ENCODE measurements at places on chromosomes 11 and 22.
A peak's percentile ranks its signal among the peaks of the same experiment; 100 is the strongest.

DNA sequence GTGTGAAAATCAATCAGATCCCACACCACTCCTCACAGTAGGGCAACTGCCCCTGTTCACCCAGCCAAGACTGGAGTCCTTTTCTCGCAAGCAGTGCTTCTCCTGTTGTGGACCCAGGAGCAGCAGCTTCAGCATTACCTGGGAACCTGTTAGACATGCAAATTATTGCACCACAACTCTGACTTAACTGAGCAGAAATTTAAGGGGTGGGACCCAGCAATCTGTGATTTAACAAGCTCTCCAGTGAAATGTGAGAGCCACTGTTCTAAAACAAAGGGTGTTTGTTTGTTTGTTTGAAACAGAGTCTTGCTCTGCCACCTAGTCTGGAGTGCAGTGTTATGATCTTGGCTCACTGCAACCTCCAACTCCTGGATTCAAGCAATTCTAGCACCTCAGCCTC is 591.4 kb downstream of the SOX6 start:
- no peak for DNase-seq

GRCh38 chr11:73306069-73306841 is 1.8 kb upstream of the ARHGEF17 start:
- DNase-seq = no peak

- DNase-seq = no peak
Observed at GRCh38 chr22:40512426-40513136, 123.9 kb downstream of the MRTFA start.

DNA sequence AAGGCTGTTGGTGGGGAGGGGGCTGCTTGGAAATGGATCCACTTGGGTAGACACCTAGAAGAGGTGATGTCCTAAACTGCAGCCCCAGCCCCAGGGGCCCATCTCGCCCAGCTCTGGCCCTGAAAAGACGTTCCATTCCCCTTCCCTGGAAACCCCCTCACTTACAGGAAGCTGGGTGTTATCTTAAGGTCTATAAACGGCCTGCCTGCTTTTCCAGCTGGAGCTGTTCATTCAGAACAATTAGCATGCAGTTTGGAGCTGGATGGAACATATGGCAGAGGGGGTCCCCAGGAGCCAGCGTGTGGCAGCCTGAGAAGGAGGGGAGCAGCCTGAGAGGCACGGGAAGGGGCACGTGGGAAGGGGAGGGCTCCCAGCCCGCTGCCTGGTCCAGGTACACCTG is 139.6 kb downstream of the PKNOX2 start:
- DNase-seq = no peak

DNA sequence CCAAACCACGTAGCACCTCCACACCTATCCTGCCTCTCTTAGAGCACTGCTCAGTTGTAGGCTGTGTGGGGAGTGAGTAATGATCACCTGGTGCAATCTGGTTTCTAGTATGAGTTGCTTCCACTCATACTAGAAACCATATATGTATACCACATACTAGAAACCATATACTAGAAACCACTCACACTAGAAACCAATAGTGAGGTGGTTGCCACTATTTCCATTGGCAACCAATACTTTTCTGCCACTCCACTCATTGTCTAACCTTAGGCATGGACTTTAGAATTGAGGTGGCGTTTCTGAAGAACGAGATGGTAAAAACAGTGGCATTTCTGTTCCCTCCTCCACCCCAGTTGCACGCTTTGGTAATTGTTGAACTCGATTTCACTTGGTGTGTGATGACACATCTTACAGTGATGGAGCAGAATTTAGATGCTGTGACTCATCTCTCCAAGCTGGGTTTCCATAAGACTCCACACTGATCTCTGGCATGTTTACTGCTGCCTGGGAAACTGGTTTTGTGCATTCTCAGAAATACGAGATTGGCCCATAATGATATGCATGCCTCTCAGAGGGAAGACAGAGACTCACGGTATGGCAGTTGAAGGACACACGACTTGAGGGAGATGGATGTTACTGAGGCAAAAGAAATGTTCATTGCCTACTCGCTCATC is 82.9 kb downstream of the KIRREL3 start:
- DNase-seq = no peak

GRCh38 chr11:39145346-39145745 is 2314.1 kb downstream of the LRRC4C start:
- DNase-seq = no peak

GRCh38 chr11:25927411-25927953 is 404.4 kb upstream of the ANO3 start:
- no peak for DNase-seq

DNA sequence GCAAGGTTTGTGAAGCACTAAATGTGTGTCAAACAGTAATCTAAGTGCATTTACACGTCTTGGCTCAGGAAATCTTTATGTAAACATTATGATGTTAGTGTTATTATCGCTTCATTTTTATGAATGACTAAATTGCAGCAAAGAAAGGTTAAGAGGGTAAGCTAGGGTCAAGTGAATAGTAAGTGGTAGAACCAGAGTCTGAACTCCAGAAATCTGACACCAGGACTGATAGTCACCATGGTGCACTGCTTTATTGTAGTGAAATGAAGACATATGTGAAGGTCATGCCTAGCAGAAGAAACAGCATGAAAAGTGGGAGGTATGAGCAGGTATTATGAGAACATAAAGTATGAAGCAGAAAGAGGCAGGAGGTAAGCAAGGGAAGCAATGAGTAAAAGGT is 368.7 kb upstream of the TENM4 start:
- DNase-seq = no peak

DNA sequence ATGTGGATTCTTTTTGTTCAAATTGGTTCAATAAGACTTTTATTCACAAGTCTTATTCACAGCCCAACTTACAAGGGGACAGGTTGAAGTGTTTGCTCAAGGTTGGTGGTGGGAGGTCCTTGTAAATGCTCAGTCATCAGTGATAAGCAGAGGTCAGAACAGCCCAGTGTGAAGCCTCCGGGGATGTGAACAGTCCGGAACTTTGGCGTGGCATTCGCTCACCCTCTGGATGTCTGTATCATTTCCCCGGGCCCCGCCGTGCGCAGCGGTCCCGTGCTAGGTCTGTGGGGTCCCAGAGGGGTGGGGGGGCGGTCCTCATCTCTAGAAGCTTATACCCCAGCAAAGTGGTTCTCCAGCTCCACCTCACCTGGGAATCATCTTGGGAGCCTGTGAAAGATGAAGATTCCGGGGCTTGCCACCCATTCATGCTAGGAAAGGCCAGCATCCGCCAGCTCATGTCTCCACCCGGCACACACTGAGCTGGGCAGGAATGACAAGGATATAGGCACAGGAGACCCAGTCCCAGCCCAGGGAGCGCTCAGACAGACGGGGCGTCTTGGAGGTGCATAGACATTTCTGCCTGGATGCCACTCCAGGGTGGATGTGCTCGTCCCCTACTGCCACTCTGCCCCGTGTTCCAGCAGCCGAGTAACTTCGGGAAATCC is 327.5 kb downstream of the TBC1D22A start:
- no peak for DNase-seq

DNA sequence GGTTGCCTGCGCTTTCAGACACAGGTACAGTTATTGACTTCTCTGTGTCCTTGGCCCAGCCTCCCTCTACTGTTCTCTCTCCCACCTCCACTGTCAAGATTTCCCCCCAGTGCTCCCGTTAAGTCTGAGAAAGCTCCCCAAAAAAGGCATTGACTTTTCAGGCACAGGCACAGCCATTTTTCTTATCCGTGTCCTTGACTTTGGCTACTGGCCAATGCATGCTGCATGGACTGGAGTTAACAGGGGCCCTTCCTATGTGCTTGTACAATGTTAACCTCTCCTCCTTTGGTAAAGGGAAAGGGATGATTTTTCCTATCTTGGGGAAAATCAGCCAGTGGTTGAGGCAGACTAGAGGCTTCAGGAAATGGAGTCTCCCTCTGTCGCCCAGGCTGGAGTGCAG is 4.3 kb downstream of the APOL5 start:
- no peak for DNase-seq

DNA sequence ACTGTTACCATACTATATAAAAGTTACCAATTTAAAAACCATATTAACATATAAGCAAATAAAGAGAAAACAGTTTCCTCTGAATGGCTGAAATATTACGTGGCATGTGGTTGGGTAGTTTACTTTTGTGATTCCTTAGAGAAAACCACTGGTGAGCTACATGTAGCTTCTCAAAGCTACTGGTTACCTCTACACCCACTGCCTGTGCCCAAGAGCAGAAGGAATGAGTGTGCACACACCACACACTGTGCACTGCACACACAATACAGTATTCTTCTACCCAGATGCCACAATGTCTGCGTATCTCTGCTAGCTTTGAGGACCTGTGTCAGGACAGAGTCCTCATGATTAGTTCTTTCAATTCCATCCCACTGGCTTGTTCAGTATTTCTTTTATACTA is 25.5 kb upstream of the YPEL1 start:
- DNase-seq = no peak

DNA sequence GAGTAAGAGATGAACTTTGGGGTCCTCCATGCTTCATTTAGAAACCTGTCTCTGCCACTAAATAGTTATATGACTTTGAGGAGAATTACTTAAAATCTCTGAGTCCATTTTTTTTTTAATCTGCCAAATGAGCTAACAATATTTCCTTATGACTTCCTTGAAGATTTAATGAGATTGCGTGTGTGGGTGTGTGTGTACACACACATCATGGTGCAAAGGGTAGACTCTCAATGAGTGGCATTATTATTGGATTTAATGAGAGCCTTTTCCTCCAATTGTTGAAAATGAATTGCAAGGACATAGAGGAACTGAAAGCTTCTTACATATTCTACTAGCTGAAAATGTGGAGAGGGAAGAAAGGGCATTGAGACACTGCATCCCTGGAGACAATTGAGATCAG is 573.5 kb upstream of the LUZP2 start:
- DNase-seq = no peak

- DNase-seq = no peak
Observed at GRCh38 chr11:130308059-130308458, 6.7 kb downstream of the ZBTB44 start.

DNA sequence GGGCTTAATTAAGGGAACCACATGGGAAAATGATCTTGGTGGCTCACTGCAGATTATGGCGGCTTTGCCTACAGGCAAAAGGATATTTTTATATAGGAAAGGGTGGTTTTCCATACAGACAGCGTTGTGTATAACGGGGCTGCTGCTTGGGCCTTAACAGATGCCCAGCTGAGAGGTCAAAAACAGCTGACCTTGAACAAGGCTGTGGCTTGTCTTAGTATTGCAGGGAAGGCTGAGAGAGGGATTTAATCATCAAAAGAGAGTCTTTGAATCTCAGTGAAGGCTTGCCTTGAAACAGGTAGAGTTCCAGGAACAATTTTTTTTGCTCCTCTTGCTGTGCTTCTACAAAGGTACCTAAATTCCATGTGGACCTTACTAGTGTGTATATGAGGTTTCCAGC is 301.6 kb upstream of the C11orf87 start:
- no peak for DNase-seq

DNA sequence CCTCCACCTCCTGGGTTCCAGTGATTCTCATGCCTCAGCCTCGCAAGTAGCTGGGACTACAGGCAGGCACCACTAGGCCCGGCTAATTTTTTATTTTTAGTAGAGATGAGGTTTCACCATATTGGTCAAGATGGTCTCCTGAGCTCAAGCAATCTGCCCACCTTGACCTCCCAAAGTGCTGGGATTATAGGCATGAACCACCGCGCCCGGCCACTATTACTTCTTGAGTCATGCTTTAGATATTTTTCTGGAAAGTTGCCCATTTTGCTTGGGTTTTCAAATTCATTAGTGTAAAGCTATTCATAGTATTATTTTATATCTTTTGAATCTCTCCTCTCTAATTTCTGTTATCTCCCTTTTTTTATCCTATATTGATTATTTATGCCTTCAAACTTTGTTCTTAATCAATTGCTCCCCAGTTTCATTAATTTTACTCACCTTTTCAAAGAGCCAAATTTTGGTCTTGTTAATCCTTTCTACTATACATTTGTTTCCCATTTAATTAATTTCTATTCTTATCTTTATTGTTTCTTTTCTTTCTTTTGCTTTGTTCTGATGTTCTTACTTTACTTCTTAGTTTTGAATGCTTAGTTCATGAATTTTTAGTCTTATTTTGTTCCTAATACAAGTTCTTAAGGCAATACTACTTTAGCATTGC is 10.3 kb upstream of the RAC2 start:
- DNase-seq = no peak

- peak; percentile 48 for DNase-seq
Observed at GRCh38 chr22:25404928-25405816, 159.3 kb upstream of the GRK3 start.

DNA sequence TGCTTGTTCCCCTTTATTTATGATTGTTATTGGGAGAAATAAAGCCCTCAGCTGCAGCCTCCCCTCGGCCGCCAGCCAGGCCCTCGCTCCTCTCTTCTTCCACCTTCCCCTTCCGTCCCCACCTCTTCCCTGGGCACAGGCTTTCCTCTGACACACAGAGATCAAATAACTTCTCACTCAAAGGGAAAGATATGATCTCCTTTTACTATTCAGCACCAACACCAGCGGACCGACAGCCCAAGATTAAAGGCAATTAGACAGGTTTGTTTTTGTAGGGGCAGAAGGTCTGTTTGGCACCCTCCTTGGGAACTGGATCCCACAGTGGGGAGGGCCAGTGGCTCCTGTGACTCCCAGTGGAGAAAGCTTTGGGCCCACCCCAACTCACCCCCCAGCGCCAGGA is 23.0 kb downstream of the NECTIN1 start:
- DNase-seq = no peak

GRCh38 chr11:82823647-82824619 is 76.3 kb downstream of the PRCP start:
- DNase-seq = no peak

- DNase-seq = no peak
Observed at GRCh38 chr11:128135451-128135850, 451.9 kb downstream of the ETS1 start.

GRCh38 chr11:16217631-16218030 is 138.7 kb downstream of the SOX6 start:
- DNase-seq = no peak

DNA sequence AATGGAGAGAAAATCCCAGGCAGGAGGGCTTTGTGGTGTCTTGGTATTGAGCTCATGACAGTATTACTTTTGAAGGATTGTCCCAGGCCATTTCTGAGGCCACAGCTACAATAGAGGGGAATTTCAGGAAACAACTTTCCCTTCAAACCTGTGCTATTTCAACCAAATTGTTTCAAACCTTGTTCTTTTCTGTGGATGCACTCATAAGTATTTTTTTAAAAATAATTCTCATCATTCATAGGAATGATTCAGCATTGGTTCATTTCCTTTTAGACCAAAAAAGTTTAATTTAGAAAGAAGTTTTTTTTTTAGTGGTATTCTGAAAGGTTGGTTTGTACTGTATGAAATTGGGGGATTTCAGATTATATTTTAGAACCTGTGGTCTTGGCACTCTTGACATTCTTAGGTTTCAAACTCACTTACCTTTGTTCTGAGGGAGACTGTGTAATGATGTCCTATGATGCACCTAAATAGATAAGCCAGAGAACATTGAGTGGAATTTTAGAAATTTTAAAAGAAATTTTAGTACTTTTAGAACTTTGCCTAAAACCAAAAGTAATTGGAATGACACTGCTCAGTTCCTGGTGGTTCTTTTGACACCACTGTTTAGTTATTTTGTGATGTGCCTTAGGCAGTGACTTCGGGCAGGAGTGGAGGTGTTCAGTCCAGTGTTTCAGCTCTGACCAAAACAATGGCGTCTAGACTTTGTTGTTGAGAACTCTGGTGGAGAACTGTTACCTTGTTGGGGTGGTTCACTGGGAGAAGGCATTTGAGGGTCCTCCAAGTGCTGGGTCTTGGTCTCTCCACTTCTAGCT is 12.2 kb downstream of the TEAD1 start:
- DNase-seq = no peak

GRCh38 chr22:32896891-32897290 is 95.4 kb downstream of the TIMP3 start:
- DNase-seq = no peak
